ENCODE measurements at places on chromosomes 3 and 15.

DNA sequence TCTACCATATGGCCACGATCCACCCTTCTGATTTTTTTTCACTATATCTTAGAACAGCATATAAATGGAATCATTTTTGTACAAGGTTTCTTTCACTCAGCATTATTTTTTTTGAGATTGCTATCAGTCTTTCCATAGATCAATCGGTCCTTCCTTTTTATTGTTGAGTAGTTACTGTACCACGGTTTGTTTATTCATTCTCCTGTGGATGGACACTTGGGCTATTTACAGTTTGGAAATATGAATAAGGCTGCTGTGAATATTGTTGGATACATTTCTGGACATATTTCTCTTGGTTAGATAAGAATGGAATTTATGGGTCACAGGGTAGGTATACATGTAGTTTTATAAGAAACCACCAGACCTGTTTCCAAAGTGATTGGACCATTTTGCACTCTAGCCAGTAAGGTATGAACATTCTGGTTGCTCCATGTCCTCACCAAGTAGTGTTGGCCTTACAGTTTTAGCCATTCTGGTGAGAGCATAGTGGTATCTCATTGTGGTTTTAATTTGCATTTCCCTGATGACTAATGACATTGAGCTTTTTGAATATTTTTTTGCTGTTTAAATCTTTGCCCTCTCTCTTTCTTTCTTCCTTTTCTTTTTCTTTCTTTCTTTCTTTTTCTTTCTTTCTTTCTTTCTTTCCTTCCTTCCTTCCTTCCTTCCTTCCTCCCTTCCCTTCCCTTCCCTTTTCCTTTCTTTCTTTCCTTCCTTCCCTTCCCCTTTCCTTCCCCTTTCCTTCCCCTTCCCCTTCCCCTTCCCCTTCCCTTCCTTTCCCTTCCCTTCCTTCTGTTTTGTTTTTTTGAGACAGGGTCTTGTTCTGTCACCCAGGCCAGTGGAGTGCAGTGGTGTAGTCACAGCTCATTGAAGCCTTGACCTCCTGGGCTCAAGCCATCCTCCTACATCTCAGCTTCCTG is 49.2 kb downstream of the LRRK1 start:
- no peak for DNase-seq

DNA sequence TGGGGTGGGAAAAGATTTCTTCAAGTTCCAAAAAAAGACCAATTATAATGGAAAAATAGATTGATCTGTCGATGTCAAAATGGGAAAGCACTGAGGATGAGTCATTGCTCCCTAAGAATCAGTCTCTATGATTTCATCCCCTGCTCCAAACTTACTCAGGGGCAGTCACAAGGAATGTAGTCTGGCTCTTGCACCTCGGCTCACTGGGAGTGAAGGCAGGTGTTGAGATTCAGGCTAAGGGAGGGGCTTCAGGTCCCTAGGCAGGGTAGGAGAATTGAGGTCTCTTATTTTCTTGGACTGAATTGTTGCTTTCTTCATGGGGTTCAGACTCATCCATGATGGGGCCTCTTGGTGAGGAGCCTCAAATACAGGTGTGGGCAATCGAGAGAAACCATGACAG is 14.2 kb downstream of the ESYT3 start:
- no peak for DNase-seq

DNA sequence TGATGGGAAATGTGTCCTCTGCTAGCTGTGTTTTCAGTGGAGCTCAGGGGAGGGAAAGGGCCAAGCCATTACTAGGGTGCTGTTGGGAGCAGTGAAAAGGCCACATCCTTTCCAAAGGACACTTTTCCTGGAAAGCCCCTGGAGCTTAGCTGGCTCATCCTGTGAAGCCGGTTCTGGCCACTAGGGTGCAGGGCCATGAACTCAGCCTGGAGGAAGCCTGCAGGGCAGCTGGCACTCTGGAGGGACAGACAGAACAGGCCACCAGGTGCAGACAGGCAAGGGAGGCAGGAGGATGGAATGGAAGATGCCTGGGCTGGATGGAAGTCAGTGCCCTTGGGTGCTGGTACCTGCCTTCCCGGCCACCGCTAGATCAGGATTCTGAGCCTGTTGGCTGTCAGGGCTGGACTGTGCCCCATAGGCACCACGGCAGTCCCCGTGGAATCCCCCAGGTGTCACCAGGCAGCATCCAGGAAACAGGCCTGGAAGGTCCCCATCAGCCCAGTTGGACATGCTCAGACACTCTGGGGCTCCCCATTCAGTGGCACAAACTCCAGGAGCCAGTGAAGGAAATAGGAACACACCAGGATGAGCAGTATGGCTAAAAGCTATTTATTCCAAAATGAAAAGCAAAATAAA is 76.2 kb upstream of the C2CD4B start:
- no peak for DNase-seq

DNA sequence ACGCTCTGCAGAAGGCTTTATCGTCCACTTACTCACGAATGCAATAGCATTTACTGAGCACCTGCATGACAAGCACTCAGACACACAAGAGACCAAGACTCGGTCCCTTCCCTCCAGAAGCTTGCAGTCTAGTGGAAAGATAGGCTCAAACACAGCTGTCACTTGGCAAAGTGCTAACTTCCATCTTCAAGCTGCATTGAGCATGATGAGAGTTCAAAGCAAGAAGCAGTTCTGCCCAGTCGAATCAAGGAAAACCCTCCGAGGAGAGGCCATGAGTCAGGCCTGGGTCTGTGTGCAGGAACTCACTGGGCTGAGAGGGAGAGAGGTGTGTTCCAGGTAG is 51.5 kb downstream of the C3orf20 start:
- DNase-seq, result no peak

DNA sequence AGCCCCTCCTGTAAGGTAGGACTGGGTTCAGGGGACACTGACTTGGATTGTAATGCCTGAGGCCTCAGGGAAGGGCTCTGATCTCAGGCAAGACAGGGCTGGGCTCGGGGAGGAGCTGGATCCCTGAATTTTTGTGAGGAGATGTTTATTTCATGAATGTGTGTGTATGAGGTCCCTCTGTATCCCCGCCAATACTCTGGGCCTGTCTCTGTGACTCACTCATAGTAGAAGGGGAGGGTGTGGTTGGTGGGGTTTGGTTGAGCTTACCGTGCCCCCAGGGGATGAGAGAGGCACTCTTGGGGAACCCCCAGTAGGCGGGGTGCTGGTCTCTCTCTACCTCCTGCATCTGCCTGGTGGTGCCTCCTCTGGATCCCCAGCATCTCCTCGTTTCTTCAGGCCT is 28.1 kb downstream of the RPSA start:
- no peak for DNase-seq

GRCh38 chr3:109806929-109807328 is 469.6 kb upstream of the DPPA4 start:
- peak; percentile 17 for DNase-seq

- no peak for DNase-seq
Measured at GRCh38 chr3:41259449-41260062, 60.3 kb downstream of the CTNNB1 start.

- DNase-seq, result no peak
Measured at GRCh38 chr15:63513271-63513670, 8.9 kb downstream of the USP3 start.

- no peak for DNase-seq
Measured at GRCh38 chr15:89226359-89227221, 5.2 kb upstream of the RLBP1 start.

DNA sequence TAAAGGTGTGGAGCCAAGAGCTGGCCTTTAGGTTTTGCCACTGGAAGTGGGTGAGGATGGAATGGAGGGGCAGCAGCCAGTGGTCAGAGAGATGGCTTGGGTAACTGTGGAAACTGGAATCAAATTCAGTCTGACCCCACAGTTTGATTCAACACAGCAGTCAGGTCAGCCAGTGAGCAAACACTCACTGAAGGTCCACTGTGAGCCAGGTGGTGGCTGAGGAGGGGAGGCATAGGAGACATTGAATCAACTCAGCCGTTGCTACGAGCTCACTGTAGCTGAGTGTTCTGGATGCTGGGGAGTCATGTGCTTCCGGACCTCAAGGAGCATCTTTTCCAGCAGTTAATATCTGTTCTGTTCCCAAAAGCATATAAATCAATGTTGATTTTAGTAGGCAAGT is 37.5 kb downstream of the LPP start:
- no peak for DNase-seq

DNA sequence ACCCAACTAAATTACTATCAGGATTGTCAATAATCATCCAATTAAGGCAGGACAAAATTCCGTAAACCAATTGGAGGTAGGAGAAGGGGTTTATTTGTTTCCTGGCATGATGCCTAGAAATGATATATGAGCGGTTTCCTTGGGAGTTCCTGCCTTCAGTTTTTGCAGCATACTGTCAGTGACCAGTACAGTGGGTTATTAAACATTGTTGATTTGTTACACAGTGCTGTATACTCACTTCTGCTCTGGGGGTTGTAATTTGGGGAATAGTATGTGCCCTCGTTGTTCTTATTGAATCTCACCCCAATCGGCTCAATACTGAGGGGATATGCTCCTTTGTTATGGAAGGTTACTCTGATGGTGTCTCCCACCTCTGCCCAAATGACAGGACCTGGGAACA is 22.2 kb downstream of the CP start:
- no peak for DNase-seq

DNA sequence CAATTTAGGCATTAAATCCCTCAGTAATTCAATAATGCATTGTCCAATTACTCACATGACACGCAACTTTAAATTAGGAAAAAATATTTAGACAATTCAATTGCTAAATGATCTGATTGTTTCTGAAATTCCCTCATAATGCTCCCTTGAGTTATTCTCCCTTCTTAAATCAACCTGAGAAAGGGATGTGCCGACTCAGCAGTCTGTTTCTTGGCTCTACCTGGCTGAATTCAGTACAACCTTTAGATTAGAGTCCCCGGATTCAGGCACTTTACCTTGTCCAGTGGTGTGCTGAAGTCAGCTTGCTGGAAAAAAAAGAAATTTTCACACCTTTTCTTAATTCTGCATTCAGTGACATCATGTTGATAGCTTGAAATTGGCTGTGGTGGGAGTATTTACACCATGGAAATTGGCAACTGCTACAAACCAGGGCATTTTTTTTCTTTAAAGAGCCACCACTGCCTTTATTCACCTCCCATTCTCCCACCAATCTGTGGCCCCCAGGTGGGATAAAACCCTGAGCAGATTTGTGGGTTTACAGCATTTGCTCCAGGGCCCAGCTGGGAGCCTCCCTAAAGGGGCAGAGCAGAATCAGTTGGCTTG is 20.9 kb upstream of the LOXL1 start:
- no peak for DNase-seq

GRCh38 chr3:50412231-50412754 is 53.0 kb upstream of the TMEM115 start:
- no peak for DNase-seq

- no peak for DNase-seq
Measured at GRCh38 chr3:48243886-48244285, 3.0 kb downstream of the ZNF589 start.

DNA sequence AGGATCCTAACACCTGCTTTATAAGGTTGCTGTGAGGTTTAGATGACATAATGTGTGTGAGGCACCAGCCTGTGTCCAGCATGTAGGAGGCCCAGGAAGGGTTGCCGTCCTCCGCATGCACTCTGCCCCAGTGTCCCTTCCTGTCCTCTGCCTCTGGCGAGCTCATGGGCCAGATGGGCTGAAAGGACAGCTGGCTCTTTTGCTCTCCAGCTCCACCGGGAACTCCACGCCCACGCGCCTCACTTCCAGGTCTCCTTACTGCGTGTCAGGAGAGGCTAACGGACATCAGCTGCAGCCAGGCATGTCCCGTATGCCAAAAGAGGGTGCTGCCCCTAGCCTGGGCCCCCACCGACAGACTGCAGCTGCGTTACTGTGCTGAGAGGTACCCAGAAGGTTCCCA is 12.2 kb downstream of the MUC20 start:
- DNase-seq, result no peak

DNA sequence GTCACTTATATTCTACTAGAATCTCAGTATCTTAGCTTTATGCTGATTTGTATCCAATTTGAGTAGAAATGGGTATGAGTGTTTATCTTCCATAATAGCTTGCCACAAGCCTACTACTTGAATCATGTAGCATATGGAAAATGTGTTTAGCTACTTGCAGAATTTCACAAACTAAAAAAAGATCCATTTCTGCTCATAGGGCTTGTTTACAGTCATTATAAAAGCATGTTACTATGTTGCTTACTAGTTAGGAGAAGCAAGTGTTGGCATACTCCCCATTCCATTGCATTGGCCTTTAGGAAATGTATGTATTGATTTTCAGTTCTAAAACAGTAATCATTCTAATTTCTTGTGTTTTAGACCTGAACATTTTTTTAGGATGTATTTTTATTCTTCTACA is 939.2 kb downstream of the NAALADL2 start:
- DNase-seq, result no peak

- DNase-seq, result no peak
Measured at GRCh38 chr3:188365988-188366698, 212.2 kb downstream of the LPP start.

DNA sequence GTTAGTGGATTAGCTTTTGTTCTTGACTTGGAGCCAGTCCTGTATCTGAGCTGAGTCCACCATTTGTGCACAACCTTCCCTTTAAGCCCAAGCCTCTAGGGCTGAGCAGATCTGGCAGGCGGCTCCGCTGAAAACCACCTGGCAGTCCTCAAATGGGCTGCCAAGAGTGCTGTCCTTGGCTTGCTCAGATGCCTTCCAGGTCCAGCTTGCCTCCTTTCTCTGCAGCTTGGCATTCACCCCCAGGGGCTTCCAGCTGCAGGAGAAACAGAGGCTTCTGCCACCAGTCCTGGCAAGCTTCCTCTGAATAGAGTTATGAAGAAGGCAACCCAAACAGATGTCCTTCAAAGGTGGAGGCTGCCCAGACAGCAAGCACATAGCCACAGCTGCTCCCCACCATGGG is 96.7 kb downstream of the LRTM1 start:
- no peak for DNase-seq

GRCh38 chr3:188284455-188285212 is 130.7 kb downstream of the LPP start:
- DNase-seq, result peak; percentile 41

DNA sequence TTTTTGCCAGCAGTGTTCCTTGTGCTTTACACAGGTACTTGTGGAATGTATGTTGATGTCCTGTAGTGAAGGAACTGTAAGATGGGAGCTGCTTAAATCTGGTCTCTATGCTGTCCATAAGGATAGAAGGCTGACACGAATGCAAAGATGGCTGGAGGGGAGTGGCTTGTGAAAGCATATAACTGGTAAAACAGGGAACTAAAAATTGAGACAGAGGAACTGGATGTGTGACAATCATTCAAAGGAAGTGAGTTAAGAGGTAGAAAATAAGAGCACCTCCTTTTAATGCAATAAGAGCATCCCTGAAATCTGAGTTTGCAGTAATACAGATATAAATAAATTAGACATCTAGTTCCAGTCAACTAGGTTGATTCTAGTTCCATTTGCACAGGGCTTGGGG is 35.2 kb downstream of the RNF13 start:
- no peak for DNase-seq
